ENCODE measurements at places on chromosomes 13 and 19.

DNA sequence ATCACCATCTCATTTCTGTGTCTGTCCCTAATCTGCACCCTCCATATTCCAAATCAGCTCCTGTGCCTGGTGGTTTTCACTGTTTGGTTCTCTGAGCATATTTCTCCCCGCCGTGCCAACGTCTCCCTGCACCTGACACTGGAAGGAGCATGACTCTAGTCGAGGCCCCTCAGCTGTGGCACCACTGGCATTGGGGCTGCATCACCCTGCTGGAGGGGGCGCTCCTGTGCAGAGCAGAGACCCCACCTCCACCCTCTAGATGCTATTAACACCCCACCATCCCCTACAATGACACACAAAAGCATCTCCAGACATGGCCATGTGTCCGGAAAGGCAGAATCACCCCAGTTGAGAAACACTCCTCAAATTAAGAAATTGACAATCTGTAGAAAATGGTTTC lies 20.8 kb downstream of the ZSCAN5C start:
- no peak for DNase-seq

GRCh38 chr13:112685896-112686295 lies 3.9 kb upstream of the ATP11A start:
- DNase-seq = no peak

- no peak for DNase-seq
Measured at GRCh38 chr19:5128936-5129389, 160.1 kb downstream of the KDM4B start.

DNA sequence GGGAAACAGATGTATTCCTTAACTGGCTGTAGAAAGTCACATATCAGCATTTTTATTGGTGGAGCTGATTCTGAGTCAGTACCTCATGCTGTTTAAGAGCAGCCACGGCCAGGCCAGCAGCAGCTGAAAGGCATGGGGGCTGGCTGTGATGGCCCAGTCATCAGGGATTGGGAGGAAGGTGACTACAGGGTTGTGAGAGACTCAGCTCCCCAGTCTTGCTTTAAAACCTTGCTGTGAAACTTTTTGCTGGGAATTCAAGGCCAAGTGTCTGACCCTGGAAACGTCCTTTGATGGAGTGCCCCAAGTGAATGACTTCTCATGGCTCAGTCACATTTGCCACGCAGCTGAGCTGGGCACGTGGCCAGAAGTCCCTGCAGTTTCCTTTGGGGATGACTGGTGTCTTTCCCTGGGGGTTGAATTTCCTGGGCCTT lies 39.1 kb upstream of the RNF113B start:
- DNase-seq = no peak

- no peak for DNase-seq
Measured at GRCh38 chr13:34065928-34066327, 248.0 kb downstream of the RFC3 start.

GRCh38 chr13:62292714-62293480 lies 877.2 kb upstream of the PCDH20 start:
- no peak for DNase-seq

GRCh38 chr19:33365691-33366090 lies 7.8 kb upstream of the CEBPG start:
- DNase-seq = no peak

GRCh38 chr13:28494778-28495537 lies at the start of gene FLT1:
Gene FLT1 (minus strand): TSS chr13:28495128. CDS start chr13:28494843, 285 bp downstream.
- DNase-seq = peak; percentile 65

DNA sequence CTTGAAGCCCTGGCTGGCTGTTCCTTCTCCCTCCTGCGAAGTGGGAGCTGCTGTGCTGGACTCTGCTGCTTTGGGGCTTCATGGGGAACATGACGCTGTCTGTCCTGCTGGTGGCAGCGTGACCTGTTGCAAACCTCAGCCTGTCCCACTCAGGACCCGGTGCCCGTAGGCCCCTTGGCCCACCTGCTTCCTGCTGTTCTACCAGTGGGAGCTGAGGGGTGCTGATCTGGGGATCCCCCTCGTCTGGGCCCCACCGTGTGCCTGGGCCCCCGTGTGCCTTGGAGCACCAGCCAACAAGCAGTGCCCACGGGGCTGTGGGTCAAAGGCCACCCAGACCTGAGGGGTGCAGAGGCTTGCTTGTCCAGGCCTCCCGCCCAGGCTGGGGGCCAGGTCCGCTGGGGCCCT lies 5.3 kb downstream of the SPPL2B start:
- no peak for DNase-seq

DNA sequence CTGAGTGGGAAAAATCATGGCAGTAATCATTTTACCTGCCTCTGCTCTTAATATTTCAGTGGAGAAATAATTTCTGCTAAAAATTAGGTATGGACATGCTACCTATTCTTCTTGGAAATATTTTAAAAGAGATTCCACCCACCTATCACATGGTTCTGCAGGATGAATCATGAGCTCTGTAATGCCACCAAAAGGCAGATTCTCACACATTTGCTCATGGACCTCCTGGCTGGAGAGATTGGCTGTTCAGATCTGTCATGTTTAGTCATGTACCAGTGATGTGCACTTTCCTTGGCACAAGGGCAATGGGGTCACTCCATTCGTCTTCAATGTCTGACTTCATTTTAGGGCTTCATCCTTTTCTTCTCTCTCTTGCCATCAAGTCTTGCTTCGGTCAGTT lies 101.8 kb upstream of the MBNL2 start:
- no peak for DNase-seq

DNA sequence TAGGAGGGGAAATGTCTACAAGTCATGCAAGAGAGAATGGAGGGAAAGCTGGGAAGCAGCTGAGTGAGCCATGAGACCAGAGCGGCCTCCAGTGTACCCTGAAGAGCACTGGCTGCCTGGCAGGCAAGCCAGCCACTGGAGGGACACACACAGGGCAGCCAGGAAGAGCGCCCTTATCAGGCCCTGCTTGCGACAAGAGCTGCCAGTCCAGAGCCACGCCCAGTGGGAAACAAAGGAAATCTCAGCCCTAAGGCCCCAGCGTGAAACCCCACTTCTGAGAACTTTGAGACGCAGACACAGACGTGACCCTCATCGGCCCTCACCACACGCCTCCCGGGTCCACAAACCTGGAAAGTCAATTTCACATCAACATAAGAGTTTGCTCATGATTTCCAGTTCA lies 105.0 kb downstream of the STK24 start:
- no peak for DNase-seq

DNA sequence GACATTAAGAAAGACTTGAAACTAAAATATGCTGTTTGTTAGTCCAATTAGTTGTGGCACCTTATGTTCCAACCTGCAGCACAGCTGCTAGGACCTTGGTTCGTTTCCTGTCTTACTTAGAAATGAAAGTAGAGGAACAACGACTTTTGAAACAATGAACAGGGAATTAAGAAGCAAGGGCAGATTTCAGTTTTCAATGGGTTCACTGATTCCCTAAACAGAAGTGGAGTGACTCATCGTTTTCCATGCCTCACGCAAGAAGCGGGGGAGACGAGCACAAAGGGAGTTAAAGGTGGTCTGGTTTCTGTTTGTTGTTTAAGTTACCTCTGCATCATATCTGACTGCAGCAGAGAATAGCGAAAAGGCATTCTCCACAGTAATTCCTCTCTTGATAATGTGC lies 44.8 kb downstream of the PHF11 start:
- DNase-seq = peak; percentile 14

DNA sequence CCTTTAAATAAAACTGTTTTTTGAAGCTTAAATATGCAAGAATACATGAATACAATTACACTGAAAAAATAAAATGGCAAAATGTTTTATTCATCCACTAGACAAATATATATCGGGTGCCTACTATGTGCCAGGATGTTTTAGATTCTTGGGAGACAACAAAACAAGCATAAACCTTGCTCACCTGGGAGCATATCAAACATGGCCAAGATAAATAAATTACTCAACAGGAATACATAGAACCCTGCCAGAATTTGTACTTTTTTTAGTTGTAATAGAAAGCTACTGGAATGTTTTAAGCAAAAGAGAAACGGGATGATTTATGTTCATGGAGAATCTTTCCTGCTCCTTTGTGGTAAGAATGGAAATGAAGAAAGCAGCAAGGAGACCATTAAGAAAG lies 2358.5 kb upstream of the PCDH20 start:
- DNase-seq = no peak

GRCh38 chr19:41784743-41785142 lies 11.6 kb upstream of the CEACAM3 start:
- DNase-seq = no peak

GRCh38 chr19:44613295-44614178 lies at the start of gene IGSF23:
Gene IGSF23 (plus strand): TSS chr19:44613563. CDS start chr19:44613646, 83 bp downstream.
- no peak for DNase-seq

DNA sequence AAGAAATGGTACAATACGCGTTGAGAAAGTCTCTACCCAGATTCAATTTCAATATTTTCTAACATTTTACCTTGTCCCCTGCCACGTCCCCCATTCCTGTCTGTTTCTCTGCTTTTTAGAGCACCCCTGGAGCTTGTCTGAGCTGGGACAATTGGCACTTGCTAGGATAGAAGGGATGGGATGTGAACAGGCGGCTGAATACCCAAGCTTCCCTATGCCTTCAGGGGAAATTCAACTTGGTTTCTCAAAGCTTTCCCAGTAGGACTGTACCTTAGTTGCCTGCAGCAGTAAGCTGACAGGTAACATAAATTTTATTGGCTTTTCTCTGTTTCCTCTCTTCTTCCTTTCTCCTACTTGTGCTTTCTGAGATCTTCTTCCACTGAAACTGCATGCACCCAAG lies 1663.3 kb downstream of the EFNB2 start:
- DNase-seq = no peak

DNA sequence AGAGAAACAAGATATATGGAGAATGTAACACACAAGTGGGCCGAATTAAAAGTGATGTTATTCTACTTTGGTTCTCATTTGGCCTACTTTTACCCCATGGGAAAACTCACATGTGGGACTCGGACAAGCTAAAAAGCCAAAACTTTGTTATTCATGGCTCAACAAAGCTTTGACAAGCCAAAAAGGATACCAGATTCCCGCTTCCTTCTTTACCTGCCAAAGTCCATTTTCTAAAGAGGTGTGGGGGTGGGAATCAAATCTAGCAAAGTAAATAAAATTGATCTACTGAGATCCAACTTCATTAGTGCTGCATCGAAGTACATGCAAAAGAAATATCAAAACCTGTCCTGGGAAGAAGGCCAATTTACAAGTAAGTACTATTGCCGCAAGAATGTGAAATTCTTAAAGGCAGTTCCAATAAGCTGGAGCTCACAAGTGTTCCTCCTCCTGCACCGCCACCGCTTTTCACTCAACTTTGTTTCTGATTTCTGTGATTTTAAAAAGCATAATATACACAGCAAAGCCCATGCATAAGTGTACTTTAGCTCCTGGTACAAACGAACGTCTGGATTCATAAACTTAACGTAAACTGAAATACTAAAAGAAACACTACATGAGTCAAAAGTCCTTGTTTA lies 1.1 kb downstream of the LNX2 start:
- no peak for DNase-seq
